Erythroblast (primary cell): ENCODE measurements at places on chromosomes 7 and 10.

GRCh38 chr7:36034020-36034419 lies 119.0 kb upstream of the EEPD1 start:
- DNase-seq: no peak

DNA sequence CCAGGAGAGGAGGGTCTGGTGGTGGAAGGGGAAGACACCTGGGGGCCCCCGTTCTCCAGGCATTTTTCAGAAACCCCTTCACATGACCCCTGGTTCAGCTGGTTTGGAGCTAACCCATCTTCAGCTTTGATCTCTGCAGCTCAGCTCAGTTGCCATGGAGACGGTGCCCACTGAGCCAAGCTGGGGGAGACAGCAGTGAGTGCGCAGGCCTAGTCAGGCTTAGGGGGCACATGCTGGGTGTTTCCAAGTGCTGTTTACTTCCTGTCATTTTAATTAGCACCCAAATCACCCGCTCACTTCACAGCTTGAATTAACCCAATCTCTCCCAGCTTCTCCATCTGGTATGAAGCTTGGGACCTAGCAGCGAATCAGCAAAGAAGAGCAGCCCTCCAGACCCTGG lies 9.0 kb downstream of the SPOCK2 start:
- no peak for DNase-seq

GRCh38 chr7:116809636-116810266 lies 52.6 kb upstream of the CAPZA2 start:
- peak; percentile 60 for DNase-seq

- no peak for DNase-seq
Measured at GRCh38 chr10:130843051-130843653, 468.4 kb downstream of the TCERG1L start.

GRCh38 chr7:6315746-6316145 lies 43.3 kb upstream of the CYTH3 start:
- no peak for DNase-seq

DNA sequence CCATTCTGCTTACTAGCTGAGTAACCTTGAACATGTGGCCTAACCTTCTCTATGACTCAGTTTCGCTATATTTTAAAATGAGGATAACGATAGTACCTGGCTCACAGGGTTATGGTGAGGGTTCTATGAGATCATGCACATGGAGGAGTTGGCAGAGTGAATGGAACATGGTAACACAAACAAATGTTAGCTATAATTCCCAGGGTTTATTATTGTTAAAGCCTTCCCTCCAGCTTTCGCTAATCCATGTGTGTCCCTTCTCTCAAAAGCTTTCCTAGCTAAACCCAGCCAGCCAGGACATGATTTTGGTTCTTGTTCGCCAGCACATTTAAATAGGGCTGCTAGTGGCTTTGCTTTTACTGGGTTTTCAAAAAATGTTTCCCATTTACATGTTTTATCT lies 361.0 kb upstream of the NFE2L3 start:
- no peak for DNase-seq

DNA sequence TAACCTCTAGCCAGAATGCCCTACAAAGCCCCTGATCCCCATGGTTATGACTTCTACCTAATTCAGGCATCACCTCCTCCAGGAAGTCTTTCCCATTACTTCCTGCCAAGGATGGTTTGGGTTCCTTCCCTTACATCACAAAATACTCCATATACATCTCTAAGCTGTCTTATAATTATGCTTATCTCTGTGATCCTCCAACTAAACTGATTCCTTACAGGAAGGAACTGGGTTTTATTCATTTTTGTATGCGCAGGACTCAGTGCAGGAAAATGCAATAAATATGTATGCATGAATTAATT lies 41.3 kb downstream of the PIP4K2A start:
- DNase-seq: no peak

DNA sequence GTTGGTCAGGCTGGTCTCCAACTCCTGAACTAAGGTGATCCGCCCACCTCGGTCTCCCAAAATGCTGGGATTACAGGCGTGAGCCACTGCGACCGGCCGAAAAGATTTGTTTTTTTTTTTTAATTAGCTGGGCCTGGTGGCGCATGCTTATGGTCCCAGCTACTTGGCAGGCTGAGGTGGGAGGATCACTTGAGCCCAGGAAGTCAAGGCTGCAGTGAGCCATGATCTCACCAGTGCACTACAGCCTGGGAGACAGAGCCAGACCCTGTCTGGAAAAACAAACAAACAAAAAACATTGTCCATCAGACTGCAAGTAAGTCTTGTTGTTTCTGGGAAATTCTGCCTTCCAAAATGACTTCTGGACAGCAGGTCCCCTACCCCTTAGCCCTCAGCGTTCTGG lies 16.3 kb upstream of the ZNF212 start:
- DNase-seq: no peak

- no peak for DNase-seq
Measured at GRCh38 chr7:70812511-70812910, 319.4 kb upstream of the GALNT17 start.

DNA sequence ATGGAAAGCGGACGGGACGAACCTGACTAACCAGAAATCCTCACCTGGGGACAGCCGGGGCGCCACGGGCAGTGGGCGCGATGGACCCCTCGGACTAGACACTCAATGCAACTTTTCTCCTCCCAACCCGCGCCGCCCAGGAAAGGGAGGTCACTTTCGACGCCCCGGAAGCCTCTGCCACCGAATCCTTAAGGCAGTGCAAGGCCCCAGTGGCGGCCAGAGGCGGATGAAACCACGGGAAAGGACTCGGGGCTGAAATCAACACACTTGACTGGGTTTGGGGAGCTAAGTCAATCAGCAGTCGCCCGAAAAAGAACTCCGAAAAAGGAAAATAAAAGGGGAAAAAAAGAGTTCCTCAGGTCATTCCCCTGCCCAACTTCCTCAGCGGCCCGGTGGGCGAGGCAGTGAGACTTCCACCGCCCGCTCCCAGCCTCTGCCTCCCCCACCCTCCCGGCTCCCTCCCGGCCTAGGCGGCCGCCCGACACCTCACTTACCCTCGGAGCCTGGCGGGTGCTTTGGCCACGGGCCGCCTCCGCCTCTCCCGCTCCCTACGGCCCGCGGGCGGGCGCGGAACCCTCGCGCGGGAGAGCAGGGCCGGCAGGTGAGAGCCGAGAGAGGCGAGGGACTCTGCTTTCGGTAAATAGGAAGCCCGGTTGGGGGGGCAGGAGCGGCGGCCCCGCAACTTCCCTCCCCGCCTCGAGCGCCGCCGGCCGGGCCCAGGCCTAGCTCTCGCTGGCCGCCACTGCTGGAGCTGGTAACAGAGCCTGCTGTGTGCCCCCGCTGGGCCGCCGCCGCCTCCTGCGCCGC lies 518 bp downstream of the WAPL start:
- peak; percentile 78 for DNase-seq

DNA sequence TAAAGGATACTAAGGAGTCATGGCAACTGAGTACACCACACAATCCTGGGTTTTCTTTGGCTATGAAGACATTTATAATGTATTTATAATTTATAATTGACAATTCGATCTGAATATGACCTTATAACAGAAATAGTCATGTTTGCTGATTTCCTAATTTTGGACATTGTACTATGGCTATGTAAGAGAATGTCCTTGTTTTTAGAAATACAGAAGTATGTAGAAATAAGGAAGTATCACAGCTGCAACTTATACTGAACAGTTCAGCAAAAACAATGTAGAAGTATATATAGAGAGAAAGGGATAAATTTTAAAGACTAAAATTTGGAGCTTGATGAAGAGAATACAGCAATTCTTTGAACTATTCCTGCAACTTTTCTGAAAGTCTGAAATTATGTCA lies 32.6 kb downstream of the PRLHR start:
- no peak for DNase-seq

- DNase-seq: peak; percentile 43
Measured at GRCh38 chr7:31488562-31489203, 25.2 kb upstream of the ITPRID1 start.

DNA sequence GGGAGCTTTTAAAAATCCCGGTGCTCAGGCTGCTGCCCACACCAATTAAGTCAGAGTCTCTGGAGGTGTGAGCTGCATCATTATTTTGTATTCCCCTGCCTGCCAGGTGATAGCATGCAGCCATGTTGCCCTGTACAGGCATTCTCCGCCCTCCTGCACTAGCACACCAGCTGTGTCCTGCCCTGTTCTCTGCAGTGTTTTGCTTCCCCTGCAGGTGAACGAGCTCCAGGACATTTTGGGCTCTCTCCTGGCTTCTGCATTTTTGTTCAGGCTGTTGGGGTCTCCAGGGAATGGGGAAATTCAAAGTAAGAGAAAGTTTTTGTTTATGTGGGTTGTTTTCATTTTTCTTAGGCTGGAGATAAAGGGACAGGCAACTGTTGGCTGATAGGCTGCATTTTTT lies 271.0 kb upstream of the COBL start:
- DNase-seq: no peak

DNA sequence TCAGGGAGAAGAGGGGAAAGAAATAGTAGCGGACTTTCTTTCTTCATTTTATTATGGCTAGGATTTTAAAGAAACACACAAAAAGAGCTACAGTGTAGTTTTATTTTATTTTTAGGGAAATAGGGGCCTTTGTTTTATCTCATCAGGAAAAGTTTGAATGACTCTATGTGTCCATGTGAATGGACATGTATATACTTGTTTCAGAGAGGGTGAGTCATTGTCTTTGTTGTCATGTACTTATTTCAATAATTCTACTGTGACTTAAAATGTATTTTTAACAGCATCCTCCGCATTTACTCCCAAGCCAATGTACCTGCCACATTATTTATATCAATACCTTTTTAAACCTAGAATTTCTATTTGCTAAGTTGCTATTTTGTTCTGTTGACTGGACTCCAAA lies 569.5 kb downstream of the SORCS3 start:
- no peak for DNase-seq

- no peak for DNase-seq
Measured at GRCh38 chr10:14384116-14384730, 53.5 kb upstream of the FRMD4A start.
